CD4-positive, alpha-beta T cell treated with Interleukin-6 for 4 hours (primary cell): ENCODE measurements at places on chromosomes 3 and 15.

DNA sequence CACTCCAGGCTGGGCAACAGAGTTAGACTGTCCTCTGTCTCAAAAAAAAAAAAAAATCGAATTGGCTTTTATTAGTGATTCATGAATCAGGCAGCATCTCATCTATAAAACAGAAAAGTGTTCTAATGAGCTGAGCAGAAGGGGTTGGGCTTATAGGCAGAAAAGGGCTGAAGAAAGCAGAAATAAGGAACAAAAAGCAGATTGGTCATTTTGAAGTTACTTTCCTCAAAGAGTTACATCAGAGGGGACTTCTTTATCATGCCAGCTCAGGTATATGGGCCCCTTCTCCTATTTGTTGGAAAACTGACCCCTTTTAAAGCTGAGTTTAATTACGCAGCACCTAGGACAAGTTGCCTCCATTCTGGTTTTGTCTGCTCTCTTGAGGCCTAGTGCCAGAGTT lies 722 bp upstream of the POGLUT1 start:
- no peak for DNase-seq

- DNase-seq = no peak
Observed at GRCh38 chr3:118536764-118537163, 497.9 kb downstream of the IGSF11 start.

DNA sequence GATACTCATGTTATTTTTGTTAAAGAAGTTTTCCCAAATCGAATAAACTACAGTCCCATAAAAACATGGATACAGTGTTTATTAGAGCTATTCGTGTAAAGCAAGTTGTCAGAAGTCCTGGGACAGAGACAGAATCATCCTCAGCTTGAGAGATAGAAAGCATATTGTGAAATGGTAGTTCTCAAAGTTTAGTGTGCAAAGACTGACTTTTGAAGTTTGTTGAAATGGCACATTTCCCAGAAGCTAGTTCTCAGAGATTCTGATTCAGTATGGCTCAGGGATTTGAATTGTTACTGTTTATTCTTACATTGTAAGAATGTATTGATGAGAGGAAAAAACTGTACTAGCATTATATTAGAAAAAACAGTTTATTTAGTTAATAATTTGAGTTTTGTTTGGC lies 22.1 kb downstream of the GABRR3 start:
- no peak for DNase-seq

DNA sequence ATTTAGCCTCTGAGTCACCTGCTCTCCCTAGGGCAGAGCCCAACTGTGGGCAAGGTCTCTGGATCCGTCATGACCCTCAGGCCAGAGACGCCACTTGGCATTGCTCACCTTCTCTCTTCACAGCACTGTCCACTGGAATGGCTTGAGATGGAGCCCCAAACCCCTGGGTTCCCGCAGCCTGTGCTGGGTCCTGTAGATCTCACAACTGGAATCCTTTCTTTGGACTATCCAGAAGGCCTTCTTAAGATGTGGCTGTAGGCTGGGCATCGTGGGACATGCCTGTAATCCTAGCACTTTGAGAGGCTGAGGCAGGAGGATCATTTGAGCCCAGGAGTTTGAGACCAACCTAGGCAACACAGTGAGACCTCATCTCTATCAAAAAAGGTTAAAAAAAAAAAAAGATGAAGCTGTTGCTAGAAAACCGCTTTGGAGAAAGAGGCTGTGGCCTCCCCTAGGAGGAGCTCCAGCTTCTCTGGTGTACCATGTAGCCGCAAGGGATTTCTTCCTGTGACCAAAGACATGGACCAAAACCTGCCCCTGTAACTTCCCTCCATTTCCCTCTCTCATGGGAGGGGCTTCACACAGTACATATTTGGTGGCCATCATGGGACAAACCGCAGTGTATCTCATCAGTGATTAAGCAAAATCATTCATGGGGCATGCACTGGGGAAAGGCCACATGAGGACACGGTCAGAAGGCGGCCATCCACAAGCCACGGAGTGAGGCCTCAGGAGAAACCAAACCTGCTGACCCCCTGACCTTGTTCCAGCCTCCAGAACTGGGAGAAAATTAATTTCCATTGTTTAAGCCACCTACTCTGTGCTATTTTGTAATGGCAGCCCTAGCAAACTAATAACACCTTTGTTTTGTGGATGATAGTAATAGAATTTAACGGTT lies 23.3 kb upstream of the BUB1B start:
- DNase-seq = no peak

GRCh38 chr15:78045189-78045588 lies 32.3 kb downstream of the TBC1D2B start:
- no peak for DNase-seq

GRCh38 chr3:36862076-36862755 lies 82.6 kb downstream of the TRANK1 start:
- no peak for DNase-seq

GRCh38 chr3:60812502-60812901 lies 438.8 kb downstream of the FHIT start:
- DNase-seq = no peak

GRCh38 chr3:141825216-141826011 lies 51.0 kb upstream of the ATP1B3 start:
- DNase-seq = no peak

DNA sequence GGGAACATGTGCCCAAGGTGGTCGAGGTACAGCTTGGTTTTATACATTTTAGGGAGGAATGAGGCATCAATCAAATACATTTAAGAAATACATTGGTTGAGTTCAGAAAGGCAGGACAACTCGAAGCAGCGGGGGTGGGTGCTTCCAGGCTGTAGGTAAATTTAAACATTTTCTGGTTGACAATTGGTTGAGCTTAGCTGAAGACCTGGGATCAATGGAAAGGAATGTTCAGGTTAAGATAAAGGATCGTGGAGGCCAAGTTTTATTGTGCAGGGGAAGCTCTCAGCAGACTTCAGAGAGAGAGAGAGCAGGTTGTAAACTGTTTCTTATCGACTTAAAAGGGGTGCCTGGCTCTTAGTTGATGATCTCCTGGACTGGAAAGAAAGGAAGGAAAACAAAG lies 11.3 kb downstream of the CPN2 start:
- no peak for DNase-seq

GRCh38 chr15:93020976-93021772 lies 67.8 kb downstream of the RGMA start:
- DNase-seq = no peak

GRCh38 chr3:82355228-82355627 lies 593.8 kb upstream of the GBE1 start:
- DNase-seq = no peak

DNA sequence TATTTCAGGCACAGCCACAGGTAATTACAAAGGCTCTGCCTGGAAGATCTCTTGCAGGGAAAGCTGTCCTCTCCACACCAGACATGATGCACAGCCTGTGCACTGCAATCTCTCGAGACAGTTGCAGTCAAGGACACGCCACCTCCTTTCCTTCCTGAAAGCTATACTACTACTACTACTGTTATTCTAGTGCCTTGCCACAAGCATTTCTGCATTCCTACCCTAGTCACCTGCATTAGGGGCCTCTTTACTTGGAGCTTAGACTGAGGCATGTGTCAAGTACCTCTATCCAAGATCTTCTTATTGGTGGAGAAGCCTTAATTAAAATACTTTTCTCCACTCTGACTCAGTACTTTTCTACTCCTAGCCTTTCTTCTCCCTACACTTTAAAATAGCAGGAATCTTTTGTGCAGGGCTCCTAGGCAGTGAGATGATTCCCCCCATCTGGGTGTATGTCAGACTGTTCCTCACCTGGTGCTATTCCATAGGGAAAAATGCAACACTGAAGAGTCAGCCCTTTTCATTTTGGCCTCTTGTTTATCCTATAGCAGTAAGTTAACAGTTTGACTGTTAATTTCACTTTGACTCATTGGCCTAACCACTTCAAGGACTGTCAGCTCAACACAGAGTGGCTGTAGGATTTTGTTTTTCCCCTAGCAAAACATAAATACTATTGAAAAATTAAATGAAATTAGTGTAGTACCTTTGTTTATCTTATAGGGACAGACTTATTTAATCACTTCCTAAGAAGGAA lies 78.9 kb downstream of the ESYT3 start:
- DNase-seq = no peak

- DNase-seq = no peak
Observed at GRCh38 chr15:69735121-69735520, 282.5 kb downstream of the RPLP1 start.

DNA sequence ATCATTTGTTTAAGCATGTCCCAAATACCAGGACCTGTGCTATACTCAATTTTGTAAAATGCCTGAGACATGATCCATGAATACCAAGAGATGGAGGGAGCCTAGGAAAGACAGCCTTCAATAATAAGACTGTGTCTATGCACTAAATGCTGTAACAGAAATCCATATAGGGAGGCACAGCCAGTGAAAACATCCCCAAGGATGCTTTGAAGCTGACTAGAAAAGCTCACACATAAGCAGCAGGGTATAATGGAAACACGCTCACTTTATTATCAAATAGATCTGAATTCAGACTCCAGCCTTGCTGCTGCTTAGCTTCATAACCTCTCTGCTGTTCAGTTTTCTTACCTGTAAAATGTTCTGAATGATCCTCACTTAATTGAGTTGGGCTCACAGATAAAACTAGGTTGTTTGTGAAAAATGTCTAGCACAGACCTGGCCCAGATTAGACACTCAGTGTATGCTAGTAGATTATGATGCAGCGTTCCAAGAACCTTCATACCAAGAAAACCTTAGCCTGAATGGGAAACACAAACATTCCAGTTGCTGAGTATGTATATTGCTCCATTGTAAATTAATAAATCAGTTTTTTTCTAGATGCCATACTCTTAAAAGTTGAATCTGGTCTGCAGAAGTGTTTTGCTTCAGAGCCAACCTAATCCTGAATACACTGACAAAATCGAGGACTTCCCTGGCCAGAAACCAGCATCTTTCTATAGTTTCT lies 3.8 kb upstream of the LARP6 start:
- DNase-seq = no peak

DNA sequence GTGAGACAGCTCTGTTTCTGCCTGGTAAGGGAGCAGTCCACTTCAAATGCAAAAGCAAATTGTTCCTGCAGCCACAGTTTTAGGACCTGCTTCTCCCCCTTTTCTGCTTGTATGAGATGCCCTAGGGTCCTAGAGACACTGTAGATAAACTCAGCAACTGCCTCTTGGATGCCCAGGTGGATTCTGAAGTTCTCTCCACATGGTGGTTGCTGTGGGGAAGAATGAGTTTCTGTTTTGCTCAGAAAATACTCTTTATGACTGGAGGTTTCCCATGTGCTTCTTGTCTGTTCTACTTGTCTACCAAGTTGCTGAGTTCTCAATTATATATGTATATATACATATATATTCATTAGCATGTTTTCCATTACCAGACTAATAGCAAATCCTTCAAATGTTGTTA lies 5.6 kb upstream of the ZNF80 start:
- DNase-seq = no peak

GRCh38 chr3:127137113-127137512 lies 55.8 kb upstream of the PRR23E start:
- no peak for DNase-seq

GRCh38 chr15:98160236-98160635 lies 199.7 kb downstream of the ARRDC4 start:
- DNase-seq = no peak

DNA sequence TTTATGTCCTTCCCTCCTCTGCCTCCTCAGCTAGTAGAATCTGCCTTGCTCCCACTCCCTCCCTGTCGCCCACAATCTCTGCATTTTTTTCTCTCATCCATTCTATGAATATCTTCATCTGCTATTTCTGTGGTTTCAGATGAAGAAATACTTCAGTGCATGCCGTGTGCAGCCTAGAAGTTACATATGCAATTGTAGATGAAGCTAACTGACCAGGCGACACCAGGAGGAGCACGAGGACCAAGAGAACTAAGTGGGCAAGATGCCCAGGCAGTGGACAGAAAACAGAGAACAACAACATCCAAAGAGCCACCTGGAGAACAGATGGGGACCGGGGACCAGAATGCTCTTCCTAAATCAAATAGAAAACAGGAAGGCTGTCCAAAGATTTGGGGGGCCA lies 121.4 kb upstream of the ATP11B start:
- no peak for DNase-seq

GRCh38 chr15:63165166-63165859 lies 8.0 kb upstream of the RPS27L start:
- no peak for DNase-seq

DNA sequence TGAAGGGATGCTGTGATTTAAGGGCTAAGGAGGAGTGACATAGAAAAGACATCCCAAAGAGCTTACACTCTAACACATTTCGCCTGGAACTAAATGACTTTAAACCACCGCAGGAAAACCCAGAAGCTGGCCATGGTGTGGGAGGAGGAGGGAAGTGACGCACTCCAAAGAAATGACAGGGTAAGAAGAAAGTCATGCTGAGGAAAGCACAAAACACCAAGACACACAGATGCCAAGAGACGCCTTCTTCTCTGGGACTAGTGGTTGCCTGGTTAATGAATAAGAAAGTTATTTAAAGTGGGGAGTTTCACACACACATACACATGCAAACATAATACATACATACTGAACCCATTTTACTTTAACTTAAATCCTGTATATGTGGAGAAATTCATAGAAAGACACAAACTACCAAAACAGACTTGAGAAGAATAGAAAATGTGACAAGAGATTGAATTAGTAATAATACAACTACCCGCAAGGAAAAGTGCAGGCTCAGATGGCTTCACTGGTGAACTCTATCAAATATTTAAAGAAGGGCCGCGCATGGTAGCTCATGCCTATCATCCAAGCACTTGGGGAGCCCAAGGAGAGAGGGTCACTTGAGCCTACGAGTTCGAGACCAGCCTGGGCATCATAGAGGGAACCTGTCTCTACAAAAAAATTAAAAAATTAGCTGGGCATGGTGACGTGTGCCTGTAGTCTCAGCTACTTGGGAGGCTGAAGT lies 125.5 kb downstream of the NSMCE3 start:
- DNase-seq = no peak

DNA sequence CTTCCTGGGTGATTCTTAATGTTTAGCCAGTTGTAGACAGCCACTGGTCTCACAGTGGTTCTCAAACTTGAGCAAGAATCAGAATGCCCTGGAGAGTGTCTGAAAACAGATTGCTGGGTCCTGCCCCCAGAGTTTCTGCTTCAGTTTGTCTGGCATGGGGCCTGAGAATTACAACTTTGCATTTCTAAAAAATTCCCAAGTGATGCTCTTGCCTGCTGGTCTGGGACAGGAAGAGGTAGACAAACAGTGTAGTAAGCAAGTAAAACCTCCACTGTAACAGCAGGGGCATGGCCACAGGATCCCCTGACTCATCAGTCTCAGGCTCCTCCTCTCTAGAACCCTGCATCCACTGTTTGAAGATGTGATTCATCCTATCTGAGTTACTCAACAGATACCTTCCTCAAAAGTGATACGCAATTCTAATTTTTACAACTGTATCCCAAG lies 36.5 kb downstream of the DZIP1L start:
- DNase-seq = no peak

DNA sequence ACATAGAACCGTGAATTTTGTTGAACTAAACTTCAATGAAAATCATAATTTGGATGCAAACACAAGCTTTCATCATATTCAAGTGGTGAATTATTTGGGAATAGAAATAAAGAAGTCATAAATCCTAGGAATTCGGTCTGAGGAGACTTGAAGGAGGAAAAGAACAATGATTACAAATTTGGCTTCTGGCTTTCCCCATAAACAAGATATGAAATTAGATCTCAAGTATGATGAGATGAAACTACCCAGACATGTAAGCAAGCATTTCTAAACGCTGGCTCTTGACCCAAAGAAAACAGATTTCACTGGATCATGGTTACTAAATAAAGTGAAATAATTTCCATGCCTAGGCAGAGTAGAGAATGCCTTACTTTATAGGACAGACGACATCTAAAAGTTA lies 146.9 kb upstream of the LRTM1 start:
- DNase-seq = no peak

GRCh38 chr15:99092554-99093172 lies 12.2 kb upstream of the SYNM start:
- no peak for DNase-seq
